ENCODE measurements at places on chromosomes 2 and 18.

- no peak for DNase-seq
Observed at GRCh38 chr2:197464175-197464574, 10.8 kb downstream of the COQ10B start.

- no peak for DNase-seq
Observed at GRCh38 chr2:54385271-54385670, 70.9 kb upstream of the SPTBN1 start.

- DNase-seq: peak; percentile 82
Observed at GRCh38 chr2:55119711-55120487, 69.6 kb upstream of the RTN4 start.

DNA sequence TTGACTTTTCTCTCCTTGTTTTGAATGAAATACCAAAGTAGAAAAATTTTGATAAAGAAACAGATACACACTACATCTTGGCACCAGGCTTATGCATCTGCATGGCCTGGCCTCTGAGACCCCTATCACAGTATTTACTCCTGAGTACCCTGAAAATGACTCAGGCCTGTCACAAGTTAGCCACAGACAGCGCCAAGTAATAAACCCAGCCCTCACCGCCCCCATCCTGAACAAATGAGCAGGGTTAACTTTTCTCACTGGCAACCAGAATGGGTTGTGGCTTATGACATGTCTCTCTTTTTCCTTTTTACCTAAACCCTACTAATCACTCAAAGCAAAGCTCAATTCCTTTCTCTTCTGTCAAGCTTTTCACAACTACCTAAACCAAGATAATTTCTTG is 35.3 kb downstream of the SPRED2 start:
- no peak for DNase-seq
